ENCODE measurements at places on chromosomes 3 and 15.
A peak's percentile ranks its signal among the peaks of the same experiment; 100 is the strongest.

- no peak for DNase-seq
These were observed 30.4 kb downstream of the RAB6B start for GRCh38 chr3:133865136-133865855.

- DNase-seq, result peak; percentile 15
These were observed 67.6 kb downstream of the SLC6A11 start for GRCh38 chr3:10883478-10884234.

DNA sequence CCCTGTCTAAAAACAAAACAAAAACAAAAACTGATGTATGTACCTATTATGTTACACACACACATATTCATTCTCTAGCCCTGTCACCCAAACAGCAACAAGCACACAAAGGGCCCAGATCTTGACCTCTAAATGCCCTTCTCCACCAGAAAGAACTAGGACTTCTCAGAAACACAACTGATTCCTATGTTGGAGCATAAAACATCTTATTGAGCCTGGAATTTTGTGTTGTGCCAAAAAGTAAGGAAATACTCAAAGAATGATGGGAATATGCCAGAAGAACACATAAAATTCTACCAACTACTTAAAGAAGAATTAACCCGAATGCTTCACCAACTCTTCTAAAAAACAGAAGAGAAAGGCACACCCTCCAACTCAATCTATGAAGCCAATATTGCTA lies 66.7 kb upstream of the OCA2 start:
- DNase-seq, result no peak

DNA sequence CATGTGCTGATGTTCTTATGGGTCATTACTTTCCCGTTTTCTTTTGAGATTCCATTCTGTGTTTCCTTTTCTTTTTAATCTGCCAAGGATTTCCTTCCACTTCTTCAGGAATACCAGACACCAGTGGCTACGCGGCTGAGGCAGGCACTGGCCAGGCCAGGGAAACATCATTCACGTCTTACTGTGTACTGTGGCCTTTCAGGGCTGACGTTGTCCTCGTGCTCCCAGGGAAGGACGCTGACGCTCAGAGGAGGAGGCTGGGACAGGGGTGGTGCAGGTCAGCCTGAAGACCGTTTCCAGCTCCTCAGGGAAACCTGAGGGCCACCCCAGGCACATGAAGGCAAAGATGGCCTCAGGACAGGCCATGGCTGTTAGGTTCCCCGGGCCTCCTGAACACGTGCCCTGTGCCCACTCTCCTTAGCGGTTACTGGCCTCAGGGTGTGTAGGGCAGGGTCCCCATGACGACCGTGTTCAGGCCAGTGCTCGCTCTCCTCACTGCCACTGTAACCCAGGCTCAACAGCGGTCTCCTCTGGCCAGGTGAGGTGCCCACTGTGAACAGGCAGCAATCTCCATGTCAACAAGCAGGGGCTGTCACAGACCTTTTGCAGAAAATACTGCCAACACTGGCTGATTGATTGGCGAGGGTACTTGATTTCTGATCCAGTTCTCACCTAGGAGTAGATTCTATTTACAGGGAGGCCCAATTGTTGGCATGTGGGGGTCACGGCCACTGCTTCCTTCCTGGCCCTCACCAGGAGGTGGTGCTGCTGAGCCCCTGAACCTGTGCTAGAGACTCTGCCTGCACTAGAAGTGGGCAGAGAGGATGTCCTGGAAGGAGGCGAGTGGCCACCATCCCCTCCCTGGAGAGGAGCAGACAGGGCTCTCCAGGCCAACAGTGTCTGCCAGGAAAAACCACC lies 169.5 kb downstream of the ATP10A start:
- no peak for DNase-seq

DNA sequence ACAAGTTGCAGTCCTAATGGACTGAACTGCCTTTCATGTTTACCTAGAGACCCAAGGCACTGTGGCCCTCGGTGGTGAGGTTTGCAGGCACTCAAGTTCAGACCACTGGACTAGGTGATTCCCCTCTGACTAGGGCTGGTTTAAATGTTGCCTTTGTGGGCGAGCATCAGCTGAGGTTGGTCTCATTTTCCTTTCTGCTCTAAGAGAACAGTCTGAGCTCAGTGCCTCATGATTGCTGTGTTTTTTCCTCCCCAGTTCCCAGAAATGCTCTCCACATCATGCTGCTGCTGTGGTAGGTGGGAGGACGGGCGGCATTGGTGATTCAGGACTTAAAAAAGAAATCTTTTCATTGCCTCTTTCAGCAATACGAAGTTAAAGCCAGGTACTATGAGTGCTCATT lies 237.2 kb downstream of the MBNL1 start:
- no peak for DNase-seq

GRCh38 chr3:131775650-131776049 lies 259.2 kb downstream of the CPNE4 start:
- no peak for DNase-seq

GRCh38 chr3:51799879-51800749 lies 21.1 kb upstream of the IQCF6 start:
- DNase-seq, result peak; percentile 30

- DNase-seq, result no peak
These were observed 185.8 kb upstream of the BCL6 start for GRCh38 chr3:187931101-187931500.

GRCh38 chr3:32217339-32217738 lies 21.1 kb upstream of the CMTM8 start:
- no peak for DNase-seq

GRCh38 chr3:42610976-42611375 lies 10.5 kb downstream of the NKTR start:
- DNase-seq, result no peak

GRCh38 chr15:68783226-68784058 lies 37.3 kb downstream of the ANP32A start:
- DNase-seq, result no peak

- no peak for DNase-seq
These were observed 4.1 kb downstream of the FLNB start for GRCh38 chr3:58012302-58012701.

GRCh38 chr15:74626752-74627692 lies 11.4 kb downstream of the CLK3 start:
- DNase-seq, result no peak

DNA sequence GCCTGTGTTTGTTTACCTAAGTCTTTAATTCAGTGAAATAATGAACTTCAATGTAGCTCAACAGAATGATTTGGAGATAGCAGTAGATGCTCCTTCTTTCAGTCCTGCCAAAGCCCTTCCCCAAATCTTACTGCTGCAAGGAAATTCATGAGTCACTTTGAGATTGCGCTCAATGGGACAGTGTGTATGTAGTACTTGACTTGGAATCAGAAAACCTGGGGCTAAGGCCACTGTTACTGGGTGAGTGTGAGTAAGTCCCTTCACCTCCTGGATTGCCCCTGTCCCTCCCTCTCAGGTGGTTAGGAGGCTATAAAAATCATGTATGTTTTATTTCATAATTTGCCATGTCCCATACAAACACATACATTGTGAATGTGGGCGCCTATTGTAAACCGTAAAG lies 29.9 kb downstream of the ATP13A5 start:
- no peak for DNase-seq

DNA sequence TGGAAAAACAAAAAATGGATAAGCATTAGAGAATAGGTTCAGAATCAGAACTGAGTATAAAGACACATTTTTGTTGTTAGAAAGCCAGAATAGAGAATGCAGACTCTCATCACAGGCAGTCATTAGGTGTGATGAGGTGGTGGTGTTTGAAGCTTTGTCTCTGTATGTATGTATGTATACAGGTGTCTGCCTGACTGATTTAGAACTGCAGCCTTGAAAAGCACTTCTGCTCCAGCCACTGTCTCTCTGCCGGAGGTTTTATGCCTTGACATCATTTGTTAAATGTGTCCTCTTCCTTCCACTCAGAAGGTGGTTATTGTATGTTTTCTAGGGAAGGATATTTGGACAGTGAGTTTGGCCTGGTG lies 80.7 kb upstream of the ZBED2 start:
- no peak for DNase-seq

All from NCI-H226 (cell line).